ENCODE measurements at places on chromosomes 4 and X.
A peak's percentile ranks its signal among the peaks of the same experiment; 100 is the strongest.

DNA sequence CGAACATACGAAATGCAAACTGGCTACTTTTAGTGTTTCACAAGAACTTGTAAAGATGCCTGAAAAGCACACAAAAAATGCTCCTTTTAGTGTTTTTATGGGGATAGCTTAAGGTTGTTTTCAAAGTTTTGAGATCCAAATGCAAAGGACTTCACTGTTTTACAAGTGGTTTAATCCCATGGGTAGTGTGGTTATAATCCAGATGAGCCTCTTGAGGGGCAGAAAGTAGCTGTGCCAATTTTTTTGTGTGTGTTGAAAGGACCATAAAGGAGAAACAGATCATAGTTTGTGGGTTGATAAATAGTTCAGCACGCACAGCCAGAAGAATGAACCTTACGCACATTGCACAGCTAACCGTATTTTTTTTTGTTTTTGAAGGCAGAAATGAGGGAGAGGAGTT is 126.9 kb upstream of the GIMD1 start:
- H3K4me3 ChIP-seq, result no peak overlapping the region
- no peak for ATAC-seq

GRCh38 chr4:177582992-177583391 is 140.8 kb upstream of the AGA start:
- H3K4me1 ChIP-seq, result no peaks in the 10 kb centered on the region
- no peak for ATAC-seq
- no peaks in the 10 kb centered on the region for H3K27me3 ChIP-seq
- H3K4me3 ChIP-seq, result no peak overlapping the region

- no peaks in the 10 kb centered on the region for H3K4me1 ChIP-seq
- H3K4me3 ChIP-seq, result no peak overlapping the region
- no peak overlapping the region for H3K27ac ChIP-seq
- H3K27me3 ChIP-seq, result peaks cover 21% of the 10 kb centered on the region
Measured at GRCh38 chr4:103207673-103208072, 9.5 kb upstream of the CENPE start.

DNA sequence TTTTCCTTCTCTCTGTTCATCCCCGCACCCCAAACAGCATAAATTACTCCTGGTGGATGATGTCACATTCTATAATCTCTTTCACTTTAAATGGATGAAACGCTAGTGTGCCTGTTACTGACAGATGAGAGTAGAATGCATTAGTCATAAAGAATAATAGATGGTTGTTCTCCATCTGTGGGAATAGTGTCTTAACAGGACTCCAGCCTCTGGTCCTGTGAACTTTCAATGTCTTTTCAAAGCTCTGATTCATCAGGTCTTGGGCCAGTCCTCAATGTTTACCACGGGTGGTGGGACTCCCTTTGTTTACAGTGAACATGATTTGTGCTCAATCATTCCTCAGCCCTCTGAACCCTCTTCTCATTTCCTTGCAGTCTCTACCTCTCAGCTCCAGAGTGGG is 182.6 kb downstream of the GABRB1 start:
- no peak for ATAC-seq
- H3K36me3 ChIP-seq, result no peaks in the 10 kb centered on the region
- H3K4me1 ChIP-seq, result no peaks in the 10 kb centered on the region

DNA sequence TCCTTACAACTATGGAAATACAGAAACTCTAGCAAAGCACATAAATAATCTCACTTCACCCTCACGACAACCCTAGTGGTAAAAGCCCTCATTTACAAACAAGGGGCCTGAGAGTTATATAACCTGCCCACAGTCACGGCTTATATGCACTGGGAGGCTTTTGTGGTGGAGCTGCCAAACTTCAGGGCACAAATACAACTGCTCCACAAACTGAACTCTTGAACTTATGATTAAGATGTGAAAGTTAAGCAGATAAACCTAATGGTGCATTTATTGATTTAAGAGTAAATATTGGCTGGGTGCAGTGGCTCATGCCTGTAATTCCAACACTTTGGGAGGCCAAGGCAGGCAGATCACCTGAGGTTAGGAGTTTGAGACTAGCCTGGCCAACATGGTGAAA is 19.0 kb downstream of the SLC2A9 start:
- H3K4me3 ChIP-seq, result no peak overlapping the region
- H3K27ac ChIP-seq, result no peak overlapping the region
- ATAC-seq, result no peak
- H3K27me3 ChIP-seq, result no peaks in the 10 kb centered on the region
- H3K4me1 ChIP-seq, result peaks cover 32% of the 10 kb centered on the region
- no peaks in the 10 kb centered on the region for H3K36me3 ChIP-seq

GRCh38 chr4:33437406-33437805 is 2717.2 kb downstream of the PCDH7 start:
- no peak for ATAC-seq
- H3K4me3 ChIP-seq, result no peak overlapping the region
- H3K27ac ChIP-seq, result no peak overlapping the region
- no peaks in the 10 kb centered on the region for H3K4me1 ChIP-seq
- H3K27me3 ChIP-seq, result no peaks in the 10 kb centered on the region
- H3K36me3 ChIP-seq, result no peaks in the 10 kb centered on the region

GRCh38 chrX:14963447-14964236 is 90.4 kb downstream of the MOSPD2 start:
- no peak overlapping the region for H3K4me3 ChIP-seq
- no peaks in the 10 kb centered on the region for H3K4me1 ChIP-seq
- no peak overlapping the region for H3K27ac ChIP-seq
- ATAC-seq, result no peak

GRCh38 chr4:8727131-8727530 is 134.6 kb downstream of the CPZ start:
- ATAC-seq, result no peak
- no peaks in the 10 kb centered on the region for H3K27me3 ChIP-seq
- H3K36me3 ChIP-seq, result no peaks in the 10 kb centered on the region
- no peak overlapping the region for H3K4me3 ChIP-seq
- no peak overlapping the region for H3K27ac ChIP-seq

GRCh38 chr4:18138076-18138665 is 116.6 kb upstream of the LCORL start:
- H3K4me3 ChIP-seq, result no peak overlapping the region
- H3K27ac ChIP-seq, result no peak overlapping the region
- no peaks in the 10 kb centered on the region for H3K36me3 ChIP-seq
- no peaks in the 10 kb centered on the region for H3K27me3 ChIP-seq
- no peak for ATAC-seq

DNA sequence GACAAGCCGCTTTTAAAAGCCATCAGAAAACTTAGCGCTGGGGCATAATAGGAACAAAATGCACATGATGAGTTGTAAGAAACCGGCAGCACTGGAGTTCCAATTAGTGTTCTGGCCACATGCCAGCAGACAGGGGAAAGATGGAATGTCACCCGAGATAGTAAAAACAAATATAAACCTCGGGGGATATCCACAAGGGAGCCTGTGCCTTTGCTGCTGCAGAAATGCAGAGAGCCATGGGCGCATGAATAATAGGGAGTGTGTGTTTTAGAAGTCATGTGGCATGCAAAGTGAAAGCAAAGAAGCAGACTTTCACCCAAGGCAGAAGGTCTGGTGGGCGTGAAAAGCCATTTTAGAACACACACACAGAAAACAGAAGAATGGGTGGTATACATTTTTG is 19.1 kb downstream of the GPRASP3 start:
- no peak overlapping the region for H3K27ac ChIP-seq
- H3K36me3 ChIP-seq, result no peaks in the 10 kb centered on the region
- no peaks in the 10 kb centered on the region for H3K27me3 ChIP-seq
- no peak overlapping the region for H3K4me3 ChIP-seq
- no peaks in the 10 kb centered on the region for H3K4me1 ChIP-seq

GRCh38 chr4:112818594-112818965 is 181.6 kb downstream of the LARP7 start:
- H3K27me3 ChIP-seq, result no peaks in the 10 kb centered on the region
- H3K4me1 ChIP-seq, result peaks cover 19% of the 10 kb centered on the region
- peak overlapping the region; percentile 81 for H3K27ac ChIP-seq
- peak; percentile 52 for ATAC-seq

DNA sequence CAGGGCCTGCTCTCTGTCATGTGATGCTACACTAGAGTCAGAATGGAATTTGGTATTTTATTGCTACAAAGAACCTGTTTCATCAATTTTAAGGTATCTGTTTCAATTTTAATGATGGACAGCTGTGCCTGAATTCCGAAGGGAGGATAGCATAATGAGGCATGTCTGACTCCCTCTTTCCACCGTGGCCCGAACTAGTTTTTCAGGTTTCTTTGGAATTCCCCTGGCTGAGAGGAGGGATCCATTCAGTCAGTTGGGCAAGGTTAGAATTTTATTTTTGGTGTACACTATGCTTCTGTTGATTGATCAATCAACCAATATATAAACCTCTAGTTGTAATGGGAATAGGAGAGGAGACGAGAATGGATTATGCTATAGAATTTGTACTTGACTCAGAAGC is 761.8 kb downstream of the FAM133A start:
- no peak overlapping the region for H3K4me3 ChIP-seq
- no peak for ATAC-seq
- H3K27ac ChIP-seq, result no peak overlapping the region
- no peaks in the 10 kb centered on the region for H3K27me3 ChIP-seq
- H3K4me1 ChIP-seq, result no peaks in the 10 kb centered on the region
- no peaks in the 10 kb centered on the region for H3K36me3 ChIP-seq

Data from stimulated activated memory B cell treated with anti-CD40 and anti-IgM and Interleukin-4, amounts not matched to agents 10 μg/mL and 1 μg/mL and 100 μg/mL, for 72 hours (primary cell).